ENCODE measurements at places on chromosomes 7 and 10.
A peak's percentile ranks its signal among the peaks of the same experiment; 100 is the strongest.

DNA sequence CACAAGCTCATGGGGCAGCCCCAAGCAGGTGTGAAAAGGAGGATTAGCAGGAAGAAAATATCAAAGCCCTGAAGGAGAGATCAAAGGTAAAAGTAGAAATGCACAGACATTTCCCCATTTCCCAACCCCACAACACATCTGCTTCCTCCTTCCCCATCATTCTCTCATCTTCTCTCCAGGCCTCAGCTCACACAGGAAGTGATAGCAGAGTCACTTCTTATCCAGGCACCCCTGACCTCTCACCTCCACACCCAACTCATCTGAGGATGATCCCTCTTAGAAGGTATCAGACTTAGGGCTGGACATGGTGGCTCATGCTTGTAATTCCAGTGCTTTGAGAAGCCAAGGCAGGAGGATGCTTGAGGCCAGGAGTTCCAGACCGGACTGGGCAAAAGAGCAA, 18.2 kb upstream of the GJC3 start:
- no peak overlapping the region for H3K4me3 ChIP-seq
- H3K27me3 ChIP-seq: peaks cover 58% of the 10 kb centered on the region
- H3K27ac ChIP-seq: no peak overlapping the region
- H3K4me1 ChIP-seq: no peaks in the 10 kb centered on the region

GRCh38 chr7:99141334-99141733, 2.6 kb downstream of the SMURF1 start:
- no peaks in the 10 kb centered on the region for H3K27me3 ChIP-seq
- DNase-seq: no peak
- H3K4me1 ChIP-seq: peaks cover 32% of the 10 kb centered on the region
- H3K36me3 ChIP-seq: peaks cover 22% of the 10 kb centered on the region

- H3K4me3 ChIP-seq: peak overlapping the region; percentile 85
- DNase-seq: no peak
- peaks cover 3% of the 10 kb centered on the region for H3K36me3 ChIP-seq
- H3K27me3 ChIP-seq: peaks cover 52% of the 10 kb centered on the region
- H3K4me1 ChIP-seq: peaks cover 19% of the 10 kb centered on the region
- H3K27ac ChIP-seq: peak overlapping the region; percentile 74
Measured at GRCh38 chr10:122462533-122463465, 1.4 kb downstream of the HTRA1 start.

GRCh38 chr10:48330269-48330668, 23.8 kb downstream of the MAPK8 start:
- H3K27me3 ChIP-seq: no peaks in the 10 kb centered on the region
- H3K4me1 ChIP-seq: peaks cover 37% of the 10 kb centered on the region
- H3K4me3 ChIP-seq: no peak overlapping the region
- no peak for DNase-seq

DNA sequence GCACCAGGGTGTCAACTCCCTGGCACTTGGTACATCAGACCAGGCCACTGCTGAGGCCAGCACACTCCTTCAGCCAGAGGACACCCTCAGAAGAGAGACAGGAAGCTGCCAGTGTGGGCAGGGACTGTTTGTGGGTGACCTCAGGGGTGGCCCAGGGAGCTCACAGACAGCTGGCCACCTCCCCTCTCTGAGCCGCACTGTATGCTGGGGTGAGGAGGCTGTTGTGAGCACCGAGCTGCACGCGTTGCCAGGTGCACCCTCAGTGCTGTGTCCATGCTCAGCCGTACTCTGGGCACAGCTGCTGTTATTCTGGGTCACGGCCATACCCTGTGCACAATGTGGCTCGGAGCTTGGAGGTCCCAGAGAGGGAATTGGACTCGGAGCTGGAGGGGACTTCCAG, 61.5 kb upstream of the NANOS1 start:
- H3K27me3 ChIP-seq: peaks cover 86% of the 10 kb centered on the region
- no peak for DNase-seq
- H3K27ac ChIP-seq: no peak overlapping the region
- H3K4me1 ChIP-seq: no peaks in the 10 kb centered on the region
- H3K36me3 ChIP-seq: no peaks in the 10 kb centered on the region

- no peak for DNase-seq
- no peaks in the 10 kb centered on the region for H3K4me1 ChIP-seq
- H3K27me3 ChIP-seq: no peaks in the 10 kb centered on the region
- H3K27ac ChIP-seq: no peak overlapping the region
- H3K36me3 ChIP-seq: no peaks in the 10 kb centered on the region
Measured at GRCh38 chr7:93011351-93012294, 106.2 kb downstream of the SAMD9 start.

GRCh38 chr10:52488606-52489485, 174.8 kb downstream of the DKK1 start:
- no peaks in the 10 kb centered on the region for H3K4me1 ChIP-seq
- no peak overlapping the region for H3K27ac ChIP-seq
- no peaks in the 10 kb centered on the region for H3K36me3 ChIP-seq
- H3K27me3 ChIP-seq: no peaks in the 10 kb centered on the region

DNA sequence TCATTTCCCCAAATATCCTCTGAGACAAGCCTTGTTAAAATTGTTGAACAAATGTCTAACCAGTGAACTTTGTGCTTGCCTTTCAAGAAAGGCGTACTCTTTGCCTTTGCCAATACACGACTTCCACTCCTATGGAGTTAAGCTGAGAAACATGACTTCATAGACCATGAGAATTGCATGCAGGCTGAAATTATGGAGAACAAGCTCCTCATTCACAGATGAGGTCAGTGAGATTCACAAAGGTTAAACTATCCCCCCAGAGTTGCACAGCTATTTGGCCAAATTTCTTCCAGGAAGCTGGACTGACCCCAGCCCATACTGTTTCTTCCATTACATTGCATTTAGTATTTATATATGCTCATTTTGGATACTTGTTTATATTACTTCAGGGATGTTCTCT, 221.4 kb upstream of the SEMA3C start:
- H3K36me3 ChIP-seq: no peaks in the 10 kb centered on the region
- no peaks in the 10 kb centered on the region for H3K27me3 ChIP-seq
- H3K27ac ChIP-seq: no peak overlapping the region
- H3K4me1 ChIP-seq: no peaks in the 10 kb centered on the region

DNA sequence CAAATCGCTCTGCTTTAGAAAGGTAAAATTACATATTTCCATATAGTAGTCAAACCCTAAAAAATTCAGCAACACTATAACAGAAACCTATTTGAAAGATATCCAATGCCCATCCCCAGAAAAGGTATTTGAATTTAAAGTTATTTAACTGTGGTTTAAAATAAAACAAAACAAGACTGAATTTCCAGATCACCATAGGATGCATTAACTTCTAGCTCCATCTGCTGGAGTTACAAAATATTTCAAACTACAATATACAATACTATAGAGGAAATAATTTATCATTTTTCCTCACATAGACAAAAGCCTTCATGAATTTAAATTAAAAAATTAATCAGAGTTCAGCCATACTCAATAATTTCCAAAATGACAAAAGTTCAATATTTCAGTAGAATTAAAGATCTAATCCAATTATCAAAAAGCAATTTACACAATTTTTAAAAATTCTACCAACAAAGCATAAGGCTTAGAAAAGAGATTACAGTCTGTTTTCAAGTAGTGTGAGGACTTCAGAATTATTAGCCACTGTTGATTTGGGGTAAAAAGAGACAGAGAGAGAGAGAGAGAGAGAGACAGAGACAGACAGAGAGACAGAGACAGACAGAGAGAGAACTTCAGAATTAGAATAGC, 75.9 kb downstream of the LMBR1 start:
- H3K27ac ChIP-seq: no peak overlapping the region
- no peak overlapping the region for H3K4me3 ChIP-seq
- H3K36me3 ChIP-seq: peaks cover 15% of the 10 kb centered on the region

DNA sequence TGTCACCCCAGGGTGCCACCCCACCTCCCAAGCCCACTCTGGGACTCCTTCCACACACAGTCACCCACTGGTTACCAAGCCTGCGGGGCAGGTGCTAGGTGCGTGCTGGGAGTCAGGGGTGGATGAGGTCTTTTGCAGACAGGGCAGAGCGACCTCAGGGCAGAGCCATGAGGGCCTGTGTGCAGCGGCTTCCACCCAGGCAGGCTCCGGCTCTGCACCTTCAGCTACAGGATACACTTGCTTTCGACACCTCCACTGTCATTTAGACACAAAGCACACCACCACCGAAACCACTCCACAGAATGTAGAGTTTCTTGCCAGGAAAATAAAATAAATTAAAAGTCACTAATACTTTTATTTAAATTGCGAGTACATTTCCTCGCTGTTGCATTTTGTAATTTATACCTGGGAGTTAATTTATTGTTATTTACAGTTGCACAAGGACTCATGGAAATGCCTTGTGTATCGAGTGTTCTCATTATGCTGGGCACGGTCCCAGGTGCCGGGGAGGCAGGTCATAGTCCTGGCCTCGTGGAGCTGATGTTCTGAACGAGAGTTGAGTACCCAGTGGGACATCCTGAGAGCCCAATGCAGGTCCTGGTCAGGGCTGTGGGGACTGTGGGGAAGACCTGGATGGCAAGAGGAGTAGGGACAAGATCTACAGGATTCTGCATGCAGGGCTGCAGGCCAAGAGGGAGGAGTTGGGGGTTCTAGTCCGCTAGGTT, 127.8 kb downstream of the CUX1 start:
- no peak for DNase-seq
- H3K4me3 ChIP-seq: no peak overlapping the region
- H3K36me3 ChIP-seq: peaks cover 6% of the 10 kb centered on the region
- H3K27me3 ChIP-seq: no peaks in the 10 kb centered on the region
- H3K27ac ChIP-seq: no peak overlapping the region

DNA sequence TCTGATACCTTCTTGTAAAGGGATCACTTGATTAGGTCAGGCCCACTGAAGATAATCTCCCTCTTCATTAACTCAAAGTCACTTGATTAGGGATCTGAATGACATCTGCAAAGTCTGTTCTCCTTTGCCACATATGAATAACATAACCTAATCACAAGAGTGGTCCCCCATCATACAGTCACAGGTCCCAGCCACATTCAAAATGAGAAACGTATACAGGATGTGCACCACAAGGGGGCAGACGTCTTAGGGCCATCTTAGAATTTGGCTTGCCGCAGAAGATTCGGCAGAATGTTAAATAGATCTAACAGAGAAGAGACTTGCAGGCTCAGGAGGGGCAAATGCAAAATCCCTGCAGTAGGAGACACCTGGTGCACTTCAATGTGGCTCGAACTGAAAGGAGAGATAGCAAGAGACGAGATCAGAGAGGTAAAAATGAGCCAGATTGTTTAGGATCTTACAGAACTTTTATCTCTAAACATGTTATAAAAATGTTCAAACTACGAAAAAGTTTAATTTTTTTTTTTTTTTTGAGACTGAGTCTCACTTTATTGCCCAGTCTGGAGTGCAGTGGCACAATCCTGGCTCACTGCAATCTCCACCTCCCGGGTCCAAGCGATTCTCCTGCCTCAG, 10.4 kb upstream of the SMC3 start:
- no peak overlapping the region for H3K27ac ChIP-seq
- peaks cover 15% of the 10 kb centered on the region for H3K27me3 ChIP-seq
- DNase-seq: peak; percentile 58

GRCh38 chr7:73431041-73431835, 2.3 kb upstream of the FZD9 start:
- H3K4me1 ChIP-seq: no peaks in the 10 kb centered on the region
- no peak overlapping the region for H3K4me3 ChIP-seq
- H3K36me3 ChIP-seq: peaks cover 8% of the 10 kb centered on the region

- no peak overlapping the region for H3K27ac ChIP-seq
- peaks cover 21% of the 10 kb centered on the region for H3K4me1 ChIP-seq
- no peak for DNase-seq
- no peak overlapping the region for H3K4me3 ChIP-seq
Measured at GRCh38 chr7:101882595-101883564, 65.5 kb downstream of the CUX1 start.

GRCh38 chr7:15317215-15317614, 244.6 kb downstream of the AGMO start:
- no peak overlapping the region for H3K4me3 ChIP-seq
- no peaks in the 10 kb centered on the region for H3K4me1 ChIP-seq
- H3K27me3 ChIP-seq: no peaks in the 10 kb centered on the region
- no peak for DNase-seq
- no peak overlapping the region for H3K27ac ChIP-seq
- no peaks in the 10 kb centered on the region for H3K36me3 ChIP-seq

DNA sequence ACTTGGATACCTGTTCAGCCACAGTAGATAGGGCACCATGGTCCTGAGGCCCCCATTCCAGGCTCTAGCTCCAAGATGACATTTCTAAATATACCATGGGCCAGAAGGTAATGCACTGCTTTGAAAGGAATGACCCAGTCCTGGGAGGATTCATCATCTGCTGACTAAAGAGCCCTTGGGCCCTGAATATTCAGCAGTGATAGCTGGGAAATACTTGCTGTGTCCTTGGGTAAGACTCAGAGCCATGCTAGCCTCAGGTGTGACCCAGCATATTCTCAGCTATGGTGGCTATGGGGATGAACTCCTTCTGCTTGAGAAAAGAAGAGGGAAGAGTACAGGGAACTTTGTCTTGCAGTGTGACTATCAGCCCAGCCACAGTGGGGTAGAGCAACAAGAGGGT, 21.3 kb upstream of the AGR2 start:
- H3K27me3 ChIP-seq: peaks cover 35% of the 10 kb centered on the region
- no peak overlapping the region for H3K27ac ChIP-seq
- no peaks in the 10 kb centered on the region for H3K4me1 ChIP-seq
- no peak overlapping the region for H3K4me3 ChIP-seq
- H3K36me3 ChIP-seq: no peaks in the 10 kb centered on the region

- DNase-seq: no peak
- H3K36me3 ChIP-seq: no peaks in the 10 kb centered on the region
- no peak overlapping the region for H3K27ac ChIP-seq
- no peak overlapping the region for H3K4me3 ChIP-seq
Measured at GRCh38 chr7:47594406-47594805, 12.5 kb upstream of the TNS3 start.

GRCh38 chr10:24501056-24501711, 222.5 kb downstream of the ARHGAP21 start:
- no peak overlapping the region for H3K27ac ChIP-seq
- H3K36me3 ChIP-seq: no peaks in the 10 kb centered on the region
- H3K27me3 ChIP-seq: peaks cover 12% of the 10 kb centered on the region
- no peak for DNase-seq
- H3K4me1 ChIP-seq: no peaks in the 10 kb centered on the region

- DNase-seq: no peak
- H3K27me3 ChIP-seq: no peaks in the 10 kb centered on the region
- H3K36me3 ChIP-seq: peaks cover 16% of the 10 kb centered on the region
- peak overlapping the region; percentile 84 for H3K27ac ChIP-seq
Measured at GRCh38 chr7:105198223-105198622, 184.2 kb downstream of the KMT2E start.

- no peak overlapping the region for H3K4me3 ChIP-seq
- DNase-seq: no peak
- H3K4me1 ChIP-seq: peaks cover 10% of the 10 kb centered on the region
- peak overlapping the region; percentile 13 for H3K27ac ChIP-seq
Measured at GRCh38 chr7:1900847-1901246, 230.8 kb downstream of the ELFN1 start.

DNA sequence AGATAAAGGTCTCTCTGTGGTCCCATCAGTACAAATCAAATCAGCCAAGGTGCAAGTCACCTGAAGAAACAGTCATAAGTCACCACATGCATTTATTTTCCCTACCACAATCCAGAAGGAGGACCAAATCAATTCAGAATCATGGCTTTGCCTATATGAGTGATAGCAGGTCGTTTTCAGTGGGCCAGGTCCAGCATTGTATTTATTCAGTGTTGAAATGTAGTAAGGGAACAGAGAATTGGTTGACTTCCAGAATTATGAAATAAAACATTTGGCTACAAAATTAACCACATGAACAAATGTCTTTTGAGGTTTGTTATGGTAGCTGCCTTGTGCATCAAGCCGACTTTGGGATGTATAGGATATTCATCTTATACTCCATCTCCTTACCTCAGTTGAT, 88.4 kb downstream of the POLR1F start:
- no peaks in the 10 kb centered on the region for H3K27me3 ChIP-seq
- H3K27ac ChIP-seq: no peak overlapping the region
- H3K36me3 ChIP-seq: no peaks in the 10 kb centered on the region
- no peak overlapping the region for H3K4me3 ChIP-seq
- no peak for DNase-seq
